ENCODE measurements at places on chromosomes 12 and 14. TPM values are rescaled to one million over a fixed set of nuclear protein-coding genes. Genes with fewer than 3 reads are reported as not detected.

The PPP1R36 gene
- total RNA-seq, result not detected

GRCh38 chr14:103890821-103891666 lies 37.2 kb upstream of the TDRD9 start:
- DNase-seq, result no peak

- DNase-seq, result peak; percentile 47
These were observed at the start of gene C12orf75 for GRCh38 chr12:105330283-105330930. C12orf75 (plus strand) TSS chr12:105330691; CDS start chr12:105330892, 201 bp downstream.

DNA sequence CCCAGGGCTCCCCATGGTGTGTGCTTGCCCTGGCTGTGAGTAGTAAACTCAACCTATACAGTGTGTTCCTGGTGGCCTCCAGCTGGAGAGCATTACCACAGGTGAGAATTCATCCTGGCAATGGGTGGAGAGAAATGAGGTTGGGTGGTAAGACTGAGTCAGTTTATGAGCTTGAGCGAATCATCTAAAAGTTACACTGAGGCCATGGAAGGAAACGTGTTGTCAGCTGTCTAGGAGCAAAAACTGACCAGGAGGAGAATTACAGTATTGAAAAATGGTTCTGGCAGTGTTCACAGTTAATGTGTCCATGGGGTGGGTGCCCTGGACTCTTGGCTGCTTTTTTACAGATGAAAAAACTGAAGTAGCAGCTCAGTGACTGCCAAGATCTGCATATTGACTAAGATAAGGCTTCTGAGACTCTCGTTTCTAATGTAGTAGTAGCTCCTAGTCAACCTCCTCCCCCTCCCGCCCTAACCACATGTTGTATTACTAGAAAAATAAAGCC lies 202.0 kb upstream of the AMIGO2 start:
- no peak for DNase-seq

DNA sequence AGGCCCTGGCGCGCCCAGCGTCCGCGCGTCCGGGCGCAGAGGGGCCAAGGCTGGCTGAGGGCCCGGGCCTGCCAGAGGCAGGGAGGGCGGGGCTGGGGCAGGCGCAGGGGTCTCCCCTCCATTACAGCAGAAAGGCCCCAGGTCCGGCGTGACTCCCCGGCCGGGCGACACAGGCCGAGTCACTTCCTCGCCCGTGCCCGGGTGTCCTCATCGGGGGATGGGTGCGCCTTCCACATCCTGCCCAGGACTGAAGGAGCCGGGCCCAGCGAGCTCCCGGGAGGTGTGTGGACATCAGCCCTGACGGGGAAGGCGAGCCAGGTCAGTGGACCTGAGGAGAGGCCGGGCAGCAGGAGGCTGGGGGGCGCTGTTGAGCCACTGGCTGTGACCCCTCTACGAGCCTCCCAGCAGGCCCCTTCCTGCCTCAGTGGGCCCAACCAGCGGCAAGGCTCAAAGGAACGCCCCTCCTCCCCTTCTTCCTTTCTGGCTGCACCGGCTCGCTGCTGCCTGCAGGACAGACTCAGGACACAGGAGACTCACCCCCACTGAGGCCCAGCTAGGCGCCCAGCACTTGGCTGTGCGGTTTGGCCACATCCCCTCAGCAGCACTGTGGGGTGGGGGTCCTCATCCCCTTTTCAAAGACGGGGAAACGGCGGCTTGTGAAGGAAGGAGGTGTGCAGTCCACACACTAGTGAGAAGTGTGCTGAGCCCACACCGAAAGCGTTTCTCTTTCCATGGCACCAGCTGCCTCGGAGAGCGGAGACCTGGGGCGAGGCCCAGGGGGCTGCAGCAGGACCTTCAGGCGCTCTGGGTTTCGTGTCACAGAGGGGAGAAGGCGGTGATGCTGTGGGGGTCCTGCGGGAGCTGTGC lies 606 bp downstream of the TNFAIP2 start:
- DNase-seq, result no peak

- DNase-seq, result no peak
These were observed 87.7 kb downstream of the ITPK1 start for GRCh38 chr14:93027810-93028723.

The ANKS1B gene
- 15.1 TPM for total RNA-seq

- no peak for DNase-seq
These were observed 1077.6 kb downstream of the GALC start for GRCh38 chr14:86915406-86915805.

The CD163L1 gene
- total RNA-seq, result not detected

DNA sequence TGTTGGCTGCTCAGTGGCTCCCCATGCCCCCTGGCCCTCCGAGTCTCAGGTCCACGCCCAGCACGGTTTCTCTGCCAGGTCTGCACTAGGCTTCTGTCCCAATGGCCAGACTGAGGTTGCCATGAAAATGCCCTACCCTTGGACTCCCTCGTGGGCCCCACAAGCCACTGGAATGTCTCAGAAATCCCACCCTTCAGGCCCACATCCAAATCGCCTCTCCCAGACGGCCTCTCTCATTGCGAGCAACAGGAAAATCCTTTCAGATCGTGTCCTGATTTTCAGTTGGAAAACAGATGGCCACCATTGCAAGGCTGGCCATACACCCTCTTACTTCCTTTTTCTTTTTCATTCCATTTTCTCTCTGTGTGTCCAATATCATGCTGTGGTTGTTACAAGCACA lies 77.3 kb downstream of the IRF2BPL start:
- no peak for DNase-seq

The ARHGAP5 gene
- total RNA-seq, result 123 TPM

The TAS2R14 gene
- total RNA-seq, result 1.6 TPM

GRCh38 chr12:124295431-124296058 lies 652 bp downstream of the RFLNA start:
- DNase-seq, result no peak

DNA sequence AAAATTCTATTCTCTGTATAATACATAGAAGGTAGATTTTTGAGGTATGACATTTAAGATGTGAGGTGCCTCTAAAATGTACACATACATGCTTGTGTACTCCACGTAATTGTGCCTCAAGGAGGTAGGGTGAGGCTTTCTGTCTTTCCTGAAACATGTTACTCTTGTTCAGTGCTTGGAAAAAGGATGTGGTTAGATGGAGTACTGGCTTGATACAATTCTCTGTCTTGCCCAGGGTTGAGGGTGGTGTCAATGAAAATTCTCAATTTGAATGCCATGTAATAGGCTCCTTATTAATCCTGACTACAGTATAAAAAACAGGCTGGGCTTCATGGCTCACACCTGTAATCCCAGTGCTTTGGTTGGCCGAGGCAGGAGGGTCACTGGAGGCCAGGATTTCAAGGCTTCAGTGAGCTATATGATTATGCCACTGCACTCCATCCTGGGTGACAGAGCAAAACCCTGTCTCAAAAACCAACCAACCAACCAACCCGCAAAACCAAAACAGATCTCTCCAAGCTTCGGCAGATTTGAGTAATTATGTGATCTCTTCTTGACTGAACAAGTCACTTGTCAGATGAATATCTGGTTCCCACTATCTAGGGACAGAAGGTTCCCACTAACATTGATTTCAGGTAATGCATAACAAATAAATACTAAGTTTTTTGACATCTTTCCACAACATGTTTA lies 41.6 kb downstream of the RCOR1 start:
- no peak for DNase-seq

DNA sequence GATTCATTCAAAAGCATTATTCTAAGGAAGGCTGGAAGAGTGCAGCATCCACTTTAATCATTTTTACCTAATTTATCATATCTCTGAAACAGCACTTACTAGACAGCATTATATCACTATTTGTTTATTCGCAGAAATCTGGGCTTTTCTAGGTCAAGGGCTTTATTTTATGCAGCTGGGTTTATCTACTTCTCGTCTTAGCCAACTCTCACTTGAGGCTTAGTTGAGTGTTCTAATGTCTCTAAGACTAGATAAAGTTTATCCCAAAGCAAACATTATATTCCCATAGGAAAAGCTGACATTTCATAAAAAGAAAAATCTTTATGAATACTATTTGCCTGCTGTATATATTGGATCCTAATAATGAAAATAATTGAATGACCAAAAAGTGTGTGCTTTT lies 720.8 kb upstream of the FLRT2 start:
- no peak for DNase-seq

DNA sequence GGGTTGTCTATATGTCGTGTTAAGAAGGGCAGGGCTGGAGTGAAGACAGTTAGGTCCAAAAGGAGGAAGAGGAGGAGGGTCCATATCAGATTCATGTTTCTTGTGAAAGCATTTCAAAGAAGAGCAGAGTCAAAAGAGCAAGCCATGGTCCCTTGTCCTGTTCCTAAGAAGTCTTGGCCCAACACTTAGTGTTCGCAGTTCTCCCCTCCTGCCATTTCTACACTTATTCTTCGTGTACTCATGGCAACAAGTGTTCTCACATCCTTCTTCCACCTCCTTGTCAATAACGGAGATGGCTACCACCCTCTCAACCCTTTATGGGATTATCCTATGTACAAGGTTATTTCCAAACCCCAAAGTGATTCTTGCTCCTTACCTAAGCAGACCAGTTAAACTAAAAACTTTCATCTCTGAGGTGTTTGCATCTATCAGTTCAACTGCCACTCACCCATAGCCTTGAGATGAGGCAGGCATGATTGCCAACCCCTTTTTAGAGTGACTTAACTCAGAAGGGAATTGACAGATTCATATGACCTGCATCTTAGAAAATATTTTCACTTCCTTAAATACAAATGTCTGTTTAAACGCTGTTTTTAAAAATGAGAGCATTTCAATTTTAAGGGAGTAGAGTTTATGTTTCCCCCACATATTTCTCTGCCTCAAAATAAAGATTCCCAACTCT lies 19.8 kb upstream of the RNASE2 start:
- no peak for DNase-seq

DNA sequence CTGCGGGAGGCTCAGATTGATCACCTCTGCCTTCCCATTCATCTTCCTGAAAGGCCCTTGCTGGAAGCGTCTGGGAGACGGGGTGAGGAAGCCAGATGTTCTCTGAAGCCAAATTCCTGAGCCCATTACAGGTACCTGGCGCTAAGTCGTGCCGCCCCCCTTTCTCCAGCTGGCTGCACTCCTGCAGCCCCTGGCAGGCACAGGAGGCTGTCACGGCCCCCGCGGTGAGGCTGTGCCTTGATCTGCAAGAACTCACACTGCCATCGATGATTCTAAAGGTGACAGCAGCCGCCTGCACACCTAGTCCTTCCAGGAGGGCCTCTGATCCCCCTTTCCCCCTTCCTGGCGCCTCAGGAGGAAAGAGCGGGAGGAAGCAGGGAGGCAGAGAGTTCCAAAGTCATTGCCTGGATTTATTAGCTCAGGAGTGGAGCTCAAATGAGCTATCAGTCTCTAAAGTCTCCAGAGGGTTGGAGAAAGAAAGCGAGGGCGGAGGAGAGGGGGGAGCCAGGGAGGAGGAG lies 106.9 kb downstream of the RFLNA start:
- no peak for DNase-seq

DNA sequence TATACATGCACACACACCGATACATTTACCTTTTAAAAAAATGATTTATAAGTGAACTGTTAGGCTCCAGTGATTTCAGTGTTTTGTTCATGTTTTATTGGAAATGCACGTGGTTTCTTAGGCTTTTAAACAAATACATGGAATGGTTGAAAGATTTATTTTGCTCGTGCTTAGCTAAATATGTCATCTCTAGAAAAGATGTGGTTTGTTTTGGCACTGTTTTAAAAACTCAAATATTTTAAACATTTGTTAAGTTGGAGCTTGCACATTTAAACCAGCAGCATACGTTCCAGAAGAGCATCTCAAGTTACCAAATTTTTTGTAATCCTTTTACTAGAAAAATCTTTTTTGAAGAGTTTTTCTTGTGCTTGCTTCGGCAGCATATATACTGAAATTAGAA lies 44.5 kb downstream of the FOXA1 start:
- no peak for DNase-seq

The PPFIBP1 gene
- total RNA-seq, result 53.7 TPM
